ENCODE measurements at places on chromosomes 13 and 19. TPM values are rescaled to one million over a fixed set of nuclear protein-coding genes. Genes with fewer than 3 reads are reported as not detected.

DNA sequence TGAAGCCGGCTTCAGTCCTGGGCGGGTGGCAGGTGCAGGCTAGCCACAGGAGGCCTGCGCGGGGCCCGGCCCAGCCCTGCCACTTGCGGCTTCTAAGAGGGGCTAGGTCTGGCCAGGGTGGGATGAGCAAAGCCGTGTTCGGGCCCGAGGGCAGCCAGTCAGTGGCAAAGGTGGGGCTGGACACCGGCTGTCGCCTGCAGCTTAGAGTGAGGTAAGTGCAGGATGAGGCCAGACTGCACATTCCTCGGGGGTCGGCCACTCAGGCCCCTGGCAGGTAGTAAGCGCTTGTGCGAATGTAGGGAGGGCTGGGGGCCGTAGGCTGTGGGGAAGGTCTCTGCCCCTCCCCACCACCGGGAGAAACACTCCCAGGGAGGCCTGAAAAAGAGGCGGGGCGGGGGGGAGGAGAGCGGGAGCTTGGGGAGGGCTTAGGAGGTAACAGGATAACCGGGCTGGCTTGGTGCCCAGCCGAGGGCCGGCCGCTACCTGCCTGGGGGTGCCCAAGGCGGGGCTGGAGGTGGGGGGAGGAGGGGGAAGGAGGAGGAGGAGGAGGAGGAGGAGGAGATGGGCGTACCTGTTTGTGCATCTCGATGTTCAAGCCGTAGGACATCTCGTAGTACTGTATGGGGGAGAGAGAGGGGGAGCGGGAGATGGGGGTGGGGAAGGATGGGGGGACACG, 6.4 kb downstream of the TLE5 start:
- peaks cover 47% of the 10 kb centered on the region for H3K36me3 ChIP-seq
- DNase-seq: no peak
- no peak overlapping the region for H3K27ac ChIP-seq
- no peaks in the 10 kb centered on the region for H3K27me3 ChIP-seq

DNA sequence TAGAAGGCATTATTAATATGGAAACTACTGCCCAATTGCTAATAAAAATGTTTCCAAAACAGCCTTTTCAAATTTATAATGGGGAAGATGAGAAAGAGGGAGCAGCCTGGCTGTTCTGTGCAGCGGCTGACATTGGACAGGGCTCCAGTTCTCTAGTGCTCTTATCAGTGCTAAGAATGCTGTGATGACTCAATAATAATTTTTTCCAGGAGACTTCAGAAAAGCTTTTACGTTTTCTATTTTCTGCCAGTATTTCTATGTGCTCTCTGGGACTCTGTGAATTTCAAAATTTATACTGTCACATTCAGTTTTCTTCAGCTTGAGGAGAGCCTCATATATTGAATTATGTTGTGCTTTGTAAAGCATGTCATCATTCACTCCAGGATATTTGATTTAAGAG, 209.6 kb downstream of the VWA8 start:
- DNase-seq: no peak
- peaks cover 53% of the 10 kb centered on the region for H3K36me3 ChIP-seq
- H3K4me3 ChIP-seq: no peak overlapping the region
- no peaks in the 10 kb centered on the region for H3K27me3 ChIP-seq
- no peaks in the 10 kb centered on the region for H3K4me1 ChIP-seq
- H3K27ac ChIP-seq: no peak overlapping the region

LAIR1 gene
- total RNA-seq: 4.7 TPM

DNA sequence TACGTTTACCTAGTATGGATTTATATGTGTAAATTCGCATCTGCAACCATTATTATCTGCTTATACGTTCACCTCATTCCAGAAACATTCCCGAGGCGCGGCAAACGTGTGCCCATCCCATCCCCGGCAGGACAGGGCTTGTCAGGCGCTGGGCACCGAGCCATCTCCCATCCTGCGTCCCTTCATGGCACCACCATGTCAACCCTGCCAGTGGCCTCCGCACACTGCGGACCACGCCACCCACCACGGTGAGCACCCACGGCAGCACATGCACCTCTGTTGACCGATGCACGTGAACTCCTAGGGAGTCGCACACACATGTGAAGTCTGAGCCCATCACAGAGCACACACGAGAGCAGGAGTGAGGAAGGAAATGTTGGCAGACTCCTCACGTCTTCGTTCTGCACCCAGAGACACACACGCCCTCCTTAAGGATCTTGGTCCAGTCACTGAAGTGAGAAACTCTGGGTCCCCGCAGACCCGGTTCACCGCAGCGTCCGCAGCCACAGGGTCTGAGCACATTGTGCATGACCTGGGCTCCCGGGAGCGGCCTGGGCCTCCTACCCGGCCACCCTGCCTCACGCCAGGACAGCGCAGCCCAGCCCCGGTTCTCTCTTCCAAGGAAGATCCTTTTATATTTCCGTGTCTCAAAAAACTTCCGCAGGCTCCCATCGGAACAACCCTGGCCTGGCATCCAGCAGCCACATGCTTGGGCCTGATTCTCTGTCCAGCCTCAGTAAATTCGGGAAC, 68.4 kb upstream of the C13orf46 start:
- no peak overlapping the region for H3K27ac ChIP-seq
- peaks cover 34% of the 10 kb centered on the region for H3K4me1 ChIP-seq
- H3K27me3 ChIP-seq: no peaks in the 10 kb centered on the region
- no peak for DNase-seq

GRCh38 chr13:40139896-40140520, 484.5 kb downstream of the COG6 start:
- no peaks in the 10 kb centered on the region for H3K36me3 ChIP-seq
- DNase-seq: no peak
- H3K4me1 ChIP-seq: peaks cover 20% of the 10 kb centered on the region
- H3K27me3 ChIP-seq: no peaks in the 10 kb centered on the region

DNA sequence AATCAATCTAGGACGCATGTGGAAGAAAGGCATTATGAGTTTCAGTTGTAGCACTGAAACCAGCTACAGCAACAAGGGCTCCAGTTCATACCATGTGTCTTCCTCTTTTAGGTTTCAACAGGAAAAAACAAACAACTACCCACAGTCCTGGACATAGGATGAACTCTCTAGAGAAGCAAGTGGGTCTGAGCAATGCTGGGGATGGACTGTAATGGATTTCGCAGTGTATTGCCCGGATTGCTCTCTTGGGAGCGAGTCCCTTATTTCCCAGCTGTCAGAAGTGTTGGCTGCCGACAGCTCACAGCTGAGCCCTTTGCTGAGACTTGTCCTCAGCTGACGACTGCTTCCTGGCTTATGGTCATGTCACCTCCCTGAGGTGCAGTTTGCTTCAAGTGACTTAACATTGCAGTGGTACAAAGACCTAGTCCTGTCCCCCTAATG, 12.1 kb upstream of the MYCBP2 start:
- peaks cover 17% of the 10 kb centered on the region for H3K4me1 ChIP-seq
- H3K27me3 ChIP-seq: no peaks in the 10 kb centered on the region
- no peak overlapping the region for H3K27ac ChIP-seq
- H3K4me3 ChIP-seq: no peak overlapping the region

ATP4A gene
- total RNA-seq: not detected

- peaks cover 2% of the 10 kb centered on the region for H3K27me3 ChIP-seq
- peak overlapping the region; percentile 65 for H3K4me3 ChIP-seq
- DNase-seq: peak; percentile 99
- peak overlapping the region; percentile 72 for H3K27ac ChIP-seq
- peaks cover 23% of the 10 kb centered on the region for H3K36me3 ChIP-seq
- H3K4me1 ChIP-seq: peaks cover 43% of the 10 kb centered on the region
Measured at GRCh38 chr19:1406774-1407527, 435 bp upstream of the DAZAP1 start.

HSPB6 gene
- total RNA-seq: 0.93 TPM

ZNF112 gene
- total RNA-seq: 0.12 TPM

TMEM255B gene
- 0.74 TPM for total RNA-seq

GRCh38 chr19:41323430-41324125, 13.6 kb downstream of the CCDC97 start:
- H3K27me3 ChIP-seq: no peaks in the 10 kb centered on the region
- peaks cover 36% of the 10 kb centered on the region for H3K36me3 ChIP-seq

SCGB2B2 gene
- total RNA-seq: 0.37 TPM

DNA sequence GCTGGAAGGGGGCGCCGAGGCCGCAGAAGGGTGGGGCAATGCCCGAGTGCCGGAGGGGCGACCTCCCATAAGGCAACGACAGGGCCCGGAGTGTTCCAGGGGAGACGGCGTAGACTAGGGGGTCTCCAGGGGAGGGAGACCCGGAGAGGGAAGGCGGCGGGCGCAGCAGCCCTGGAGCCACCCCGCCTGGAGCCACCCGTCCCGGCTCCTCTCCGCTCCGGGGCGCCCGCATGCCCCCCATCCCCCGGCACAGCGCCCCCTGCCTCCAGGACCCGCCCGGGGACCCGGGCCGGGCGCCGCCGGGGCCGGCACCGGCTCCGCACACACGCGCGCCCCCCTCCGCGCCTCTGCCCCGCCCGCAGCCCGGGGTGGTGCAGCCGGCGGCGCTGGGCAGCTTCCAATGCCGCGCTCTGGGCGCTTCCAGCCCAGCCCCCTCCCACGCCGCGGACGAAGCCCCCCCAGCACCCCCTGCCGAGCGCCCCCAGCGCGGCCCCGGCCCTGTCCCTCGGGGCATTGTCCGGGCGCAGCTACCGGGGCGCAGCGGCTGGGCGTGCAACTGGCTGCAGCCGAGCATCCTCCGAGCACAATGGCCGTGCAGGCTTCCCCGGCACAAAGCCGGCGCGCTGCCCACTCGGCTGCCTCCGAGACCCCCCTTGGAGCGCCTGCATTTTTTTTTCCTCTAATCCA, 519 bp downstream of the PTPRS start:
- H3K4me1 ChIP-seq: peaks cover 16% of the 10 kb centered on the region
- H3K27me3 ChIP-seq: peaks cover 50% of the 10 kb centered on the region
- peak overlapping the region; percentile 17 for H3K4me3 ChIP-seq
- peak; percentile 12 for DNase-seq

FCHO1 gene
- total RNA-seq: 50.5 TPM

GRCh38 chr13:28043224-28043623, 54.7 kb upstream of the URAD start:
- peaks cover 8% of the 10 kb centered on the region for H3K4me1 ChIP-seq
- H3K4me3 ChIP-seq: no peak overlapping the region
- H3K36me3 ChIP-seq: no peaks in the 10 kb centered on the region
- H3K27me3 ChIP-seq: peaks cover 11% of the 10 kb centered on the region

DNA sequence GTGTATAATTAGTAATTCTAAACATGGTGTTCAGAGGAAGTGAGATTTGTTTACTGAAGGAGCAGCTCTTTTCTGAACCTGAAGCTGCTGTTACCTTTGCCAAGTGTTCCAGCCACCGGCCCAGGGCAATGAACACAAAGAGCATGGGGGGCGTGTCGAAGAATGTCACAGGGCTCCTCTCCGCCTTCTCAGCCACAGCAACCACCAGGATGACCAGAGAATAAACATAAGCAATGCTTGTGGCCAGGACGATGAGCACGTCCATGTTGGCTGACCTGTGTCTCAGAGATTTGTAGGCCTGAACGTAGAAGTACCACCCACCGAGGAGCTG, 53.1 kb downstream of the ATP7B start:
- H3K27ac ChIP-seq: no peak overlapping the region
- H3K4me1 ChIP-seq: peaks cover 15% of the 10 kb centered on the region
- peaks cover 2% of the 10 kb centered on the region for H3K27me3 ChIP-seq
- no peaks in the 10 kb centered on the region for H3K36me3 ChIP-seq
- no peak overlapping the region for H3K4me3 ChIP-seq

- H3K4me1 ChIP-seq: peaks cover 15% of the 10 kb centered on the region
- no peaks in the 10 kb centered on the region for H3K27me3 ChIP-seq
- peak overlapping the region; percentile 98 for H3K27ac ChIP-seq
- peak overlapping the region; percentile 85 for H3K4me3 ChIP-seq
Measured at GRCh38 chr19:15837221-15837731, 21.8 kb upstream of the OR10H1 start.

DNA sequence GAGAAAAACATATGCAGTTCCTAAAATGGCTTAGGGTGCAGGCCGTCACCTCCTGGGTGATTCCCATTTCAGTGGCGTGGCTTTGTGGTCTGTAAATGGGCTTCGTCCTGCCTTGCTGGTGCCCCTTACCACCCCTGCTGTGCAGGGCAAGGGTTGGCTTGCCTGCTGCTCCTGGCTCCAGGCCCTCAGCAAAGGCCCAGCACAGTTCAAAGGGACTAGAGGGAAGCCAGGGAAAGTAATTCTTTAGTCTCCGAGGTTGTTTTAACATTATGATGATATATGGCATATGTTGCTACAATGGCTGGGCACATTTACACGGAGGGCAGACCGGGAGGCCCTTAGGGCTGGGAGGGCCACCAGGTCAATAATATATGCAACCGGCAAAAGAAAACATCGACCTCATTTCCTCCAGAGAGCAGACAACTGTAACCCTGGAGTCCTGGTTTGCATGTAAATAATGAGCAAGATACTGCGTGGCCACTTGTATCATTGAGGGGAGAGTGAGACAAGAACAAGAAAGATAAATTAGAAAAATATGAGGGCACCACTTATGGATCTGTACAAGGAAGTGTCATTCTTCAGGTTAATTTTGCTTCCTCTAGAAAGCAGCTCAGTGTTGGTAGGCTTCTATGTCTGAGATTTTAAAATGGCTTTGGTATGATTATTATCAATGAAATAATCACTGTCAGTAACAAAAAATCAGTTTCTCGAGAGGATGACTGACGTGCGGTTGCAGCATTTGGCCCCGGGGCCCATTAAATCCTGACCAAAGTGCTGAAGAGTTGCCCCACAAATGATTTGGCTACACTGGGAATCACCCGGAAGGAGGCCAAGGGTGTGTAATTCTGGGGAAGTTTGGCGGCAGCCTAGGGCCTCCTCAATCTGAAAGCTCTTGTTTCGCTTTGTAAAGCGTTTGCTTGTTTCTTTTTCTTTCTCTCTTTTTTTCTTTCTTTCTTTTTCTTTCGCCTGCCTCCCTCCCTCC, 32.8 kb upstream of the URI1 start:
- no peak overlapping the region for H3K27ac ChIP-seq
- H3K4me3 ChIP-seq: no peak overlapping the region
- peaks cover 6% of the 10 kb centered on the region for H3K27me3 ChIP-seq
- H3K36me3 ChIP-seq: no peaks in the 10 kb centered on the region
- no peaks in the 10 kb centered on the region for H3K4me1 ChIP-seq
